Suppressor macrophage treated with lipopolysaccharide for 4 hours (primary cell): ENCODE measurements at places on chromosomes 2 and 18.

DNA sequence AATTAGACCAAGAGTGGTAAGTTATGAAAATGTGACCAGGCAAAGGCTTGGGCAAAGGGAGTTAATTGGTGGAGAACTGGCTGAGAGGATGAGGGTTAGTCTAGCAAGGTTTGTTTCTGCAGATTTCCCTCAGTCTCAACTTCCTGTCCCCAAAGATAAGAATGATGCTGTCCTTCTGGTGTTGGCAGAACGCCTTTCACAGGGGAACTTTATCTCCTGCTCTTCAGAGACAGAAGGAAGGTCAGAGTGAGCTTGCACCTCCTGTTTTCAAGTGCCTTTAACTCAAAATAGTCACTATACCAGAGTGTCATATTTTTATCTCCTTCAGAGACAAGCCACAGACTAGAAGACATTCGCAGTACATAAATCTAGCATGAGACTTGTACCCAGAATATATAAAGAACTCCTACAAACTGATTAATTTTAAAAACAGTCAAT is 95.7 kb downstream of the TEX51 start:
- DNase-seq: no peak

DNA sequence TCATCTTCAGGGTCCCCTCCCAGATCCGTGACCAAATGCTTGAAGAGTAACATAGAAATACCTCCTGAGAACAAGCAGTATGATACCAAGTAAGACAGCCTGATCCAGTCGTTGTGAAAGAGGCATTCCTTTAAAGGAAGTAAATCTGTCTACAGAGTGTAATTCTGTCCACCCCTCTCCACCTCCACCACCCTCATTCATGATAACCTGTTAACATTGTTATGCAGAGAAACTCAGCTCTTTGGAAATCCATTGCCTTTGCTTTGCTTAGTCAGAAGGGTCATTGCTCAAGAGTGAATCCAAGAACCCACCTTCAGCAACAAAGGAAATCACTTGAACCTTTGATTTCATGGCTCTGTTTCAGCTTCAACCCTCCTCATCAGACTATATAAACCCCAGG is 155.6 kb downstream of the CYP26B1 start:
- DNase-seq: no peak

DNA sequence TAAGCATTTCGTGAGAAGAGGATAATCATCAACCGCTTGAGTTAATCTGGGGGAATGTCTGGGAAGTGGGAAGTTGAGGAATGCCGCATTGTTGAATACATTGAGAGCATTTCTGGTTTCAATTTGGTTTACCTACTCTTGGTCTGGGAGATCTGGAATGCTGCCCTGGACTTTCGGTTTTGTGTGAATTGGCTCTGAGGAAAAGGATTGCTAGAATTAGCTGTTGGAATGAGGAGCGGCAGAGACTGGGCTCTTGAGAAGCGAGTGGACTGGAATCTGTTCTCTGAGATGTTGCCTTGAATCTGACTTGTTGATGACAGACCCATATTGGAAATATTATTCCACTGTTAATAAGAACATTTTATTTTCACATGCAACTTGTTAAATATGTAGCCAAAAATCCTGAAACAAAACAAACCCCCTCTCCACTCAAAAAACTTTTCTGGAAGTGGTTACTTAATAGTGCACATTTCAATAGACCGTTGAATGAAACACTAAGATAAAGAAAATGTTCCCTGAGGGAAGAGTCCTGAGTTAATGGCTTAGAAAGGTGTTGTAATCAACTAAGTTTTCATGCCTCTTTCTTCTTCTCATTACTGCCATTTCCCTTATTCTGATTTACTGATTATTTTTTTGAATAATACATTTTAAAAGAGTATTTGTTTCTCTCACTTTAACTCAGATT is 50.8 kb downstream of the PTPRM start:
- no peak for DNase-seq

- DNase-seq: peak; percentile 91
Measured at GRCh38 chr2:68857202-68857845, 13.9 kb downstream of the BMP10 start.

DNA sequence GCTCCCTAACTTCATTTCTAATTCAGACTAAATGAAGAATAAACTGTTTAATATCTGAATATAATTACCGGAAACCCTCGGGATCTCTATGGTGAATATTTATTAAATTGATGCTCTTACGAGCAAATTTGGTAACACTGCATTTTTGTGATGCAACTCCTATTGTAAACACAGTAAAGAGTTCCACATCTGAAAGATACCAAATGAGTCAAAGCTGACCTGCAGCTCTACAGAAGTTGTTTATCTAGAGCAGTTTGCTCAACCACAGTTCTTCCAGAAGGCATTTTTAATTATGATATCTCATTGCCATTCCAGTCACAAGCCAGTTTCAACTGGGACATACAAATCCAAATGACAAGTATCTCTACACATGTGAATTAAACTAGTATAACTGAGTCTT is 129.7 kb downstream of the PKP4 start:
- DNase-seq: no peak

DNA sequence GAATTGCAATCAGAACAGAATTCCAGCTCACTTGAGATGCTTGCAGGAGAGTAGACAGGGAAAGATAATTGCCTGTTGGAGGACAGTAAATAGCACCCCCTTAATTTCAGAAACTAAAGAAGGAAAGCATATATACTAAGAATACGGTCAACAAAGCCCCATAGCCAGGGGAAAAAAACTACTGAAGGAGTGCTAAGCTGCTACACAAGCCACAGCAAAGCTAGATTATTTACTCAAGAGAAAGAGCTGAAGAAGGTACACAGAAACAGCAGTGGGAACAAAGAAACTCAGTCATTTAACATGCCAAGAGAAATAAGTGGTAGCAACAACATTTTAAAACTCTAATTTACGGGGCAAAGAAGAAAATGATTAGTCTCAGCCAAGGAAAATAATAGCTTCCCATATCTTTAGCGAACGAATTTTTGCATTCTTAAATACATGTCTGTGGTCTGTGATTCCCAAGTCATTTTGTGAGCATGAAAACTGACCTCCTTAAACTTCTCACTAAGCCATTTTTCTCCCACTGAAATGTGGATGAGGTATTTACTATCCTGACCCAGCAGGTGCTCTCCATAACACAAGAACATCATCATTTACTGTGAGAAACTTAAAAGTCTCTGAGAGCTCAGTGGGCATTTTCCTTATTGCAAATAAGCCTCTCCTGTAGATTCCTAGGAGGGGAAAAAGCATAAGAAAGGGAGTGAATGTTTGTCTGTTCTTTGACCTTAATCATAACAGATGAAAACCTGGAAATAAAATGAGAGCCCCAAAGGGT is 196.0 kb downstream of the PAX3 start:
- DNase-seq: no peak

GRCh38 chr18:13147130-13147529 is 71.4 kb upstream of the LDLRAD4 start:
- DNase-seq: peak; percentile 64

- DNase-seq: no peak
Measured at GRCh38 chr2:223937535-223937934, 7.6 kb downstream of the WDFY1 start.

- DNase-seq: no peak
Measured at GRCh38 chr2:207103132-207103531, 62.6 kb downstream of the KLF7 start.
